ENCODE measurements at places on chromosomes 16 and 17.

- H3K36me3 ChIP-seq: peaks cover 9% of the 10 kb centered on the region
- H3K4me3 ChIP-seq: no peak overlapping the region
- no peaks in the 10 kb centered on the region for H3K27me3 ChIP-seq
- H3K4me1 ChIP-seq: peaks cover 4% of the 10 kb centered on the region
Observed at GRCh38 chr17:69967910-69968411, 107.1 kb upstream of the KCNJ16 start.

- H3K4me3 ChIP-seq: peak within 1 kb of the TSS; percentile 97
- H3K4me1 ChIP-seq: peaks cover 19% of the 10 kb centered on the region
- H3K27ac ChIP-seq: peak within 1 kb of the TSS; percentile 93
- peaks cover 9% of the 10 kb centered on the region for H3K36me3 ChIP-seq
- peaks cover 31% of the 10 kb centered on the region for H3K27me3 ChIP-seq
- peak; percentile 63 for DNase-seq
Observed at GRCh38 chr17:81711814-81712467, at the start of gene SLC25A10. Gene SLC25A10, plus strand, starts transcription at chr17:81712284. Its CDS starts 143 bp downstream, at chr17:81712427.

DNA sequence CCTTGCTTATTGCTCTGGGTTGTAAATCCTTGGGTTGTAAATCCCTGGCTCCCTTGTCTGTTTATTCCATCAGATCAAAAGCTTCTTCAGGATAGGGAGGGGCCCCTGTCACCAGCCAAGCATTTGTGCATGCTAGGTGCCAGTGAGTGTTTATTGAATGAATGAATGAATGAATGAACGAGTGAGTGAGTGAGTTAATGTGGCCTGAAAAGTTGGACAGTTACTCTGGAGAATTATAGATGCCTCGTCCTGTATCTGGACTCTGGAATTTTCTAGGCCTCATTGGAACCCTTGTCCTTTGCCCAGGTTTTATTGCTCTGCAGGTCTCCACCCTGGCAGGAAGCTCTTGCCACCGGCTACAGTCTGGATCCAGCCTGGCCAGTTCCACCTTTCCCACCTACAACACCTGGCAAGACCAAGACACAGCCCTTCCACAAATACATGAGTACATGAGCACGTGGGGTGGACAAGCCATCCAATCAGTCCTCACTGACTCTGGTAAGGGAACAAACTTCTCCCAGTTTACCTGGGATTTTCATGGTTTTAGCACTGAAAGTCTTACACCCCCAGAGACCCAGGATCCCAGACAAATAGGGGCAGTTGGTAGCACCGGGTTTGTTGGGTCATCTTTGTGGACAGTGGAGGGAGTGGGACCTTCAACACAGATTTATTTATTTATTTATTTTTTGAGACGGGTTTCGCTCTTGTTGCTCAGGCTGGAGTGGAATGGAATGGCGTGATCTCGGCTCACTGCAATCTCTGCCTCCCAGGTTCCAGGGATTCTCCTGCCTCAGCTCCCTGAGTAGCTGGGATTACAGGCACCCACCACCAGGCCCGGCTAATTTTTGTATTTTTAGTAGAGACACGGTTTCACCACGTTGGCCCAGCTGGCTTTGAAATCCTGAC, 14.7 kb upstream of the CDH1 start:
- H3K27ac ChIP-seq: no peak overlapping the region
- no peak overlapping the region for H3K4me3 ChIP-seq
- no peaks in the 10 kb centered on the region for H3K27me3 ChIP-seq

DNA sequence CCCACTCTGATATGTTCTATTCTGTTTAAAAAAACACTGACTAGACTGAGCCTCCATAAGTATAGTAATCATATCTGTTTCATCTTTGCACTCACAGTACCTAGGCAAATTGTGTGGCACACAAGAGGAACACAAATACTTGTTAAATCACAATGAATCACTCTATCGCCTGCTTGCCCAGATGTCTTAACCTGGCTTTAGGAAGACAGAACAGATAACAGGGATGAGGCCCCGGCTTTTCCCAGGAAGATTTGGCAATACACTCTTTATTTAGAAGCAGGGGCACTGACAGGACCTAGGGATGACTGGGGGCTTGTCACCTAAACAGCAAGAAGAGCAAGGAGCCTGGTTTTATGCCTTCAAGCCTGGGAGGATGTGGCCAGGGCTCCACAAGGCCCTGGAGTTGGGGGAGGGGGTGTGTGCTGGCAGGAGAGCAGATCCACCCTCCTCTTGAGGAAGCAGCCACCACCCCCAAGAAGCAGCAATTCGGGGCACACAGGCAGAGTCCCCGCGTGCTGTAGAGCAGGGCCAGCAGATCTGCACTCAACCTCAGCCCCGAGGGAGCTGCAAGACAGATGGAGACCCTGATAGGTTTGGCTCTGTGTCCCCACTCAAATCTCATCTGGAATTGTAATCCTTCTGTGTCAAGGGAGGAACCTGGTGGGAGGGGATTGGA, 41.0 kb upstream of the KSR1 start:
- no peak overlapping the region for H3K4me3 ChIP-seq
- H3K27ac ChIP-seq: no peak overlapping the region
- DNase-seq: no peak
- H3K36me3 ChIP-seq: no peaks in the 10 kb centered on the region
- H3K27me3 ChIP-seq: peaks cover 7% of the 10 kb centered on the region
- H3K4me1 ChIP-seq: no peaks in the 10 kb centered on the region

DNA sequence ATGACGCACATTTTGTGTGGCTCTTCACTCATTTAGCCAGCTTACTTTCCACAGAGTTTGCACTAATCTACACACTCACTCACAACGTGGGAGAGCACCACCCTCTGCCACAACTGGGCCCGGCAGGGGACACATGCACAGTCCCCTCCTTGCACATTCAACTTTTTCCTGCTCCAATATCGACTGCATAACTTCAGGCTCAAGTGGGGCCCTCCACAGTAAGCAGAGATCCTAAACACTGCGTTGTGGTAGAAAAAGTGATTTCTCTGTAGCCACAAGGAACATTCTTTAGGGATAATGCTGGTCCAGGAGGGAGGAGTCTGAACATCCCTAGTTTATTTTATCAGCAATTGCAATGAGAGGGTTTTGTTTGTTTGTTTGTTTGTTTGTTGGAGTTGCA, 40.0 kb downstream of the MRPS23 start:
- no peak overlapping the region for H3K27ac ChIP-seq
- no peaks in the 10 kb centered on the region for H3K27me3 ChIP-seq
- no peak overlapping the region for H3K4me3 ChIP-seq
- H3K36me3 ChIP-seq: no peaks in the 10 kb centered on the region
- H3K4me1 ChIP-seq: peaks cover 44% of the 10 kb centered on the region

DNA sequence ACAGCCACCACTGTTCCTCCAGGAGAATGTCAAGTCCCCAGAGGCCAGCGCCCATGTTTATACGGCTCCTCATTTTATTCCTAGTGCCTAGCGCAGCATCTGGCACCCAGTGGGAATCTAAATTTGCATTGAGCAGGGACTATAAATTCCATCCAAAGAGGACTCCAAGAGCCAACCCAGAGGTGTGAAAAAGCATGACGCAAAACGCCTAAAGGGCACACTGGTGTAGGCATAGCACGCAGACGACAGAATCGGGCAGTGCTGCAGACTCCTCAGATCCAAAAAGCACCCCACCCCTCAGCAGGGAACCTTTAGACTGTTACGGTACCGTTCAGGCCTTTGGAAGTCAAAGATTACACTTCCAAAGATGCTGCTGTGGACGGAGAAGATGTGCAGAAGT, 19.5 kb downstream of the TEKT5 start:
- peaks cover 8% of the 10 kb centered on the region for H3K4me1 ChIP-seq
- no peak overlapping the region for H3K27ac ChIP-seq
- no peak overlapping the region for H3K4me3 ChIP-seq

DNA sequence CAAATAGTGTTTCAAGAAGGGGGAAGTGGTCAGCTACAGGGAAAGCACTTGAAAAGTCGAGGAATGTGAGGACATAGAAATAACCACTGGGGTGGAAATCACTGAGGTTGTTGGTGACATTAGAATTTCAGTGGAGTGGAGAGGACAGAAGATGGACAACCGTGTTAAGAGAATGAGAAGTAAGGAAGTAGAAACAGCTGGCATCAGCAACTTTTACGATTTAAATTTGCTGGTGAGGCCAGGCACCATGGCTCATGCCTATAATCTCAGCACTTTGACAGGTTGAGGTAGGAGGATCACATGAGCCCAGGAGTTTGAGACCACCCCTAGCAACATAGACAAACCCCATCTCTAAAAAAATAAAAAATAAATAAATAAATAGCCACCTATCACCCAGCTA, 83.2 kb upstream of the PSMD7 start:
- no peaks in the 10 kb centered on the region for H3K27me3 ChIP-seq
- no peak for DNase-seq
- no peak overlapping the region for H3K27ac ChIP-seq
- H3K4me3 ChIP-seq: no peak overlapping the region

DNA sequence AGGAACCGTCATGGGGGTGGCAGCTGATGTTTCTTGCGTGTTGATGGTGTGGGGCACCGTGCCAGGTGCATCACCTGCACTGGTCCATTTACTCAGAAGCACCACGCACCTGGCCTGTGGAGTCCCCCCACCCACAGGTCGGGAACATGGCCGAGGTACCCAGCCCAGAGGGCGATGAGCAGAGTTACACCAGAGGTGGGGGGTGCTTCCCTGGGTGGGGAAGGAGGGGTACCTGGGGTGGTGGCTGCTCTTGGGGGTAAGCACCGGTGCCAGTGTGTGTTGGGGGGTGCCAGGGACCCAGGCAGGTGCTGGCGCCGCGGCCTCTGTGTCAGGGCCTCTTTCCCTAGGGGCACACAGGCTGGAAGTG, 5.0 kb upstream of the ZNF750 start:
- no peaks in the 10 kb centered on the region for H3K27me3 ChIP-seq
- peaks cover 10% of the 10 kb centered on the region for H3K36me3 ChIP-seq
- no peak overlapping the region for H3K4me3 ChIP-seq

DNA sequence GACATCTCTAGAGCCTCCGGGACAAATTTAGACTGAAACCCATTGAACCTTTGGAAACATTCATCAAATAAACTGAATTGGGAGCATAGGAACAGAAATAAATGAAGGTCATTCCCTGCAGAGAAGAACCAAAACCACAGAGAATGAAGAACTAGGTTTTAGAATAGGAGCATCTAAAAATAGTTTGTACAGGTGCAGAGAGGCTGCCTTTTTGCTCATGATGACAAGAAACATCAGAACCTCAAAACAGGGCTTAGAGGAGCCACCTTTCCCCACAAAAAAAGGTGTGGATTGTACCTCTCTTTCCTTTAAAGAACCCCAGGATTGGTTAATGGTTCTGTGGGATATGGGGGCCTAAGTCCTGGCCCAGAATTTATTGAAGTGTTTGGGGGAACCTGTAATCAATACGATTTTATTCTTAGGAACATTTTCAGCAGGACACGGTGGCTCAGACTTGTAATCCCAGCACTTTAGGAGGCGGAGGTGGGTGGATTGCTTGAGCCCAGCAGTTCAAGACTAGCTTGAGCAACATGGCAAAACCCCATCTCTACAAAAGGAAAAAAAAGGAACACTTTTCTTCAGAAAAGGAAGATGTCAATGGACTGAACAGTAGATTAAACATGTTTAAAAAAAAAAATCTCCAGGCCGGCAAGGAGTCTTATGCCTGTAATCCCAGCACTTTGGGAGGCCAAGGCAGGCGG, 37.7 kb upstream of the SLC47A1 start:
- H3K36me3 ChIP-seq: no peaks in the 10 kb centered on the region
- H3K27ac ChIP-seq: peak overlapping the region; percentile 35
- H3K27me3 ChIP-seq: no peaks in the 10 kb centered on the region

DNA sequence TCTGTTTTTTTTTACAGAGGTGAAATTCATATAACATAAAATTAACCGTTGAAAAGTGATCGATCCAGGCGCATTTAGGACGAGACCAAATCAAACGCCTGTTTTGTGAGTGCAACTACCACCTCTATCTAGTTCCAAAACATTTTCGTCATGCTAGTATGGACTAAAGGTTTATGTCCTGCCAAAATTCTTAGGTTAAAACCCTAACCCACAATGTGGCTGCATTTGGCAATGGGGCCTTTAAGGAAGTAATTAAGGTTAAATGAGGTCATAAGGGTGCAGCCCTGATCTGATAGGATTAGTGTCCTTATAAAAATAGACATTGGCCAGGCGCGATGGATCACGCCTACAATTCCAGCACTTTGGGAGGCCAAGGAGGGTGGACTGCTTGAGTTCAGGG, 32.8 kb upstream of the RCVRN start:
- peaks cover 16% of the 10 kb centered on the region for H3K36me3 ChIP-seq
- H3K27ac ChIP-seq: no peak overlapping the region
- no peaks in the 10 kb centered on the region for H3K4me1 ChIP-seq
- no peaks in the 10 kb centered on the region for H3K27me3 ChIP-seq

DNA sequence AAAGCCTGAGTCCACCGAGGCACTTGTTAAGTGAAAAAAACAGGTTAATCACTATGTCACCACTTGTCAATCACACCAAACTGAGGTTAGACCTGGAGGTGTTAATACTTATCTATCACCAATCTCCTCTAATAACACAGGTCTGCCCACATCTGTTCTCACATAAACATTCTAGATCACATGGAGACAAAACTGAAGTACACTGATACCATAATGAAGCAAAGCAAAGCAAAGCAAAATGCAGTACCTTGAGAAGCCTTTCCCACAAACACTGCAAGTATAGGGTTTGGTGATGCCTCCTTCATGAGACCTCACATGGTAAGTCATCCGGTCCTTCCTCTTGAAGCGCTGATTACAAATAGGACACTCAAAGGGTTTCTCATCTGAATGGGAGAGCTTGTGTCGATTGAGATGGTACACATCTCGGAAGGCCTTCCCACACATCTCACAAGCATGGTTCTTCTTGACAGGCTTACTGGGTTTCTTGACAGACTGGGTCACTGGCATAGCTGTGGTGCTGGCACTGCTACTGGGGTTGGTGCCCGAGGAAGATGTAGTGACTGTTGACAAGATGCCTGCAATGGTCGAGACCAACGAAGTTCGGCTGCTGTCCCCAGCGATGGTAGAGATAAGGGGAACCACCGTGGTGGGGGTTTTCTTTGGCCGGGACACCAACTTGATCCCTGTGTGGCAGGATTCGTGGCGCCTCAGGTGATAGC, 5.4 kb downstream of the VEZF1 start:
- no peak overlapping the region for H3K27ac ChIP-seq
- H3K4me1 ChIP-seq: peaks cover 71% of the 10 kb centered on the region
- peaks cover 10% of the 10 kb centered on the region for H3K27me3 ChIP-seq
- H3K36me3 ChIP-seq: peaks cover 15% of the 10 kb centered on the region

GRCh38 chr17:49624896-49625295, 49.2 kb downstream of the NXPH3 start:
- peaks cover 6% of the 10 kb centered on the region for H3K36me3 ChIP-seq
- no peaks in the 10 kb centered on the region for H3K27me3 ChIP-seq
- H3K4me1 ChIP-seq: no peaks in the 10 kb centered on the region
- no peak overlapping the region for H3K27ac ChIP-seq
- no peak overlapping the region for H3K4me3 ChIP-seq

GRCh38 chr17:19341641-19342610, 20.6 kb downstream of the B9D1 start:
- H3K27ac ChIP-seq: peak overlapping the region; percentile 73
- H3K4me3 ChIP-seq: peak overlapping the region; percentile 48
- peaks cover 3% of the 10 kb centered on the region for H3K27me3 ChIP-seq
- no peaks in the 10 kb centered on the region for H3K36me3 ChIP-seq

GRCh38 chr16:82628088-82628423, 1.3 kb downstream of the CDH13 start:
- H3K4me1 ChIP-seq: peaks cover 11% of the 10 kb centered on the region
- H3K27ac ChIP-seq: no peak overlapping the region
- peaks cover 86% of the 10 kb centered on the region for H3K27me3 ChIP-seq
- H3K36me3 ChIP-seq: no peaks in the 10 kb centered on the region

GRCh38 chr17:6642592-6642991, 1.7 kb downstream of the TXNDC17 start:
- H3K27me3 ChIP-seq: no peaks in the 10 kb centered on the region
- DNase-seq: no peak
- H3K4me1 ChIP-seq: peaks cover 30% of the 10 kb centered on the region

Measured in neural crest cell (in vitro differentiated cells).